ENCODE measurements at places on chromosomes 6 and 20.

GRCh38 chr20:58194175-58194791 lies 34.2 kb downstream of the ANKRD60 start:
- no peak for DNase-seq

- peak; percentile 39 for DNase-seq
Measured at GRCh38 chr6:46042355-46042999, 26.8 kb upstream of the CLIC5 start.

- peak; percentile 50 for DNase-seq
Measured at GRCh38 chr6:25944688-25945574, 14.4 kb upstream of the SLC17A2 start.

GRCh38 chr20:4091490-4092479 lies 76.4 kb upstream of the RNF24 start:
- peak; percentile 72 for DNase-seq

DNA sequence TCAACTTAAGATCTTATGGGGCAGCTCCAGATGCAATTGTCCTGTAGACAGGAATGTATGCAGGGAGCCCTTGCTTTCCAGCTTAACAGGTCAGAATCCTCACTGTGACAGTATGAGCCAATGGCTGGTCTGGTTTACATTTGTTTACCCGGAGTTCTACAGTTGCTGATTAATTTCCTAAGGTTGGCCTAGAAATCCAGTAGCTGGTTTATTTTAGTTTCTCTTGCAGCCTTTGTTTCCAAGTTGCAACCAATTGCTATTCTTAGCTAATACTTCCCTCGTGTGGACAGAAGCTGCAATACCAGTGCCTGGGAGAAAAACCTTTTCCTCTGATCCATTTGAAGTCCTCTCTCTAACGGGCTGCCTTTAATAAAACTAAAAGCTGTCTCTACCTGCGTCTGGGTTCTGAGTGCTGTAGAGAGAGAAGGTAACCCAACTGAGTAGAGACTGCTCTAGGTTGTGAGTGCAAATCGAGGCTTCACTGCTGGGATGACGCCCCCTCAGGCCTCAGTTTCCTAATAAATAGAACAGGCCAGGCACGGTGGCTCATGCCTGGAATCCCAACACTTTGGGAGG lies 45.9 kb downstream of the ZNF217 start:
- peak; percentile 73 for DNase-seq

DNA sequence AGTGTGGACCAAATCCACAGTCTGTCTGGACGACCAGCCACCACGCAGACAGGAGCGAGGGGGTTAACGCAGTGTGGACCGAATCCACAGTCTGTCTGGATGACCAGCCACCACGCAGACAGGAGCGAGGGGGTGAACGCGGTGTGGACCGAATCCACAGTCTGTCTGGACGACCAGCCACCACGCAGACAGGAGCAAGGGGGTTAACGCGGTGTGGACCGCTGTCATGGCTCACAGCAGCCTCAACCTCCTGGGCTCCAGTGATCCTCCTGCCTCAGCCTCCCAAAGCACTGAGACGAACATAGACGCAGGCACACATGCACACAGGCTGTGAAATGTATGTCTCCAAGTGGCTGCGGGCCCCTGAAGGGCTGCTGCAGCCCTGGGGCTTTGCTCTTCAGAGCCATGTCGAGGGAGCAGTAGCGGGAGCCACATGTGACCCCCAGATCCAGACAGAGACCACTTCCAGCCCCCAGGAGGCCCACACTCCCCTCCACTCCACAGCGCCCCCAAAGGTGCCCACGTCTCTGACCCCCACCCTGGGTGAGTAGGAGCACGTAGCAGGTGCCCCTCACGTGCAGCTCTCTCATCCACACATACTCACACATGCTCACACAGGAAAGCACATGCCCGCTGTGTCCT lies 98.1 kb downstream of the YTHDF1 start:
- DNase-seq = no peak

DNA sequence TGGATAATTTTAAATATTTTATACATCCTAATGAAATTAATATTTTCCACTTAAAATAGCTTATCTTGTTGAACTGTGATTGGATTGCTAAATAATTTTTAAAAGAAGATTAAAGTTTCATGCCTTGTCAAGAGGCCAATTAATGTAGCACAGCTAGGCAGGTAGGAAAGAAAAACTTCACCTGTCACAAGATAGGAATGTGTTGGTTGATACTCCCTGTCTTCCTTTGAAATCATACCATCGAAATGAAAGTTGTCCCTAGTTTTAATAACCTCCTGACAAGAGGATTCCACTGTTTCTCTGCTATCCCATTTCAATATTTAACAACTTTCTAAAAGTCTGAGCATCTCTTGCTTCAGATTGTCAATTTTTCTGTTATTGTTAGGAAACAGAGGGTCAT lies 80.8 kb downstream of the BMP6 start:
- DNase-seq = no peak

DNA sequence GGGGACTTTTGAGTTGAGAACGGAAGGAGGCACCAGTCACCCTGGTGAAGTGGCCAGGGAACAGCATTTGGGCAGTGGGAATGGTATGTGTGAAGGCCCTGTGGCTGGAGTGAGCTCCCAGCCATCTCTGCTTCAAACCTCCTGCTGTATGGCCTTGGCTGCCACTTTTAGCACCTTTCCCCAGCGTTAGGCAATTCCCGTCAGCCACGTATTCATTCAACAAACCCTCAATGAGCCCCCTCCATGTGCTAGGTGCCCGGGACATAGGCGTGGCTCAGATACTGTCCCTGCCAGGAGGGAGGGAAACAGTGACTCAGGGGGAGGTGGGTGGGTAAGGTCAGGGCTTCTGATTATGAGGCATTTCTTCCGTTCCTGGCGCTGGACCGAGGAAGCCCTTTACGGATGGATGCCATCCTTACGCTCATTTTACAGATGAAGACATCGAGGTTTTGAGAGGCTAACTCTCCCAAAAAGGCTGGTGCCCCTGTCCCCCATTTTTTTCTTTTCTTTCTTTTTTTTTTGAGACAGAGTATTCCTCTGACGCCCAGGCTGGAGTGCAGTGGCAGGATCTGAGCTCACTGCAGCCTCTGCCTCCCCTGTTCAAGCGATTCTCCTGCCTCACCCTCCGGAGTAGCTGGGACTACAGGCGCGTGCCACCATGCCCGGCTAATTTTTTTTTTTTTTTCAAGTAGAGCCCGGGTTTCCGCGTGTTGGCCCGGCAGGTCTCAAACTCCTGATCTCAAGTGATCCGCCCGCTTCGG lies 37.5 kb downstream of the SRC start:
- DNase-seq = no peak

Measured in GM13977 (cell line).